ENCODE measurements at places on chromosomes 16 and 17.

DNA sequence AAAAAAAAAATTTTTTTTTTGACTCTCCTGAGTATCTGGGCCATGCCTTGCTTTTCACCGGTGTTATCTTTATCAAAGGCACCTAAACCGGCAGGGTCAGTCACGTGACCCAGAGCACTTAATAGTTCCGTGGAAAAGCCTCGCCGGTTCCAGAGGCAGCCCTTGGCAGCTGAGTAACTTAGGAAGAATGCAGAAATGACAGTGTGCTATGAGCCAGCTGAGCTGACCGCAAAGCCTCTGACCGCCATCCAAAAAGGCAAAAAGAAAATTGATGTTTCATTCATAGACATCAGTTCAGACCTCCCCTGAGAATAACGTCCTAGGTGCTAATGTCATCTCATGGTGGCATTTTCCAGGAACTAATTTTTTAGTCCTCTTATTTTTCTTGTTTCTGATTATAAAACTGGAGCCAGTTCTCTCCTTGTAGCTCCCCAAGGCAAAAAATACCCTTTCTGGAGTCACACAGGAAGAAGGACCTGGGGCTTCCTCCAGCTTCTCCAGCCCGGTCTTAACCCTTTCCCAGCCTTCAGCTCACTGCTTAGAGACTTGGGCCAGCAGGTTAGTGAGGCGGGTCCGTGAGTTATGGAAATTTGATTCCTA, 122.6 kb downstream of the SOCS1 start:
- no peak for DNase-seq

- no peak for DNase-seq
Measured at GRCh38 chr17:77490361-77491183, 349.8 kb downstream of the SEC14L1 start.

DNA sequence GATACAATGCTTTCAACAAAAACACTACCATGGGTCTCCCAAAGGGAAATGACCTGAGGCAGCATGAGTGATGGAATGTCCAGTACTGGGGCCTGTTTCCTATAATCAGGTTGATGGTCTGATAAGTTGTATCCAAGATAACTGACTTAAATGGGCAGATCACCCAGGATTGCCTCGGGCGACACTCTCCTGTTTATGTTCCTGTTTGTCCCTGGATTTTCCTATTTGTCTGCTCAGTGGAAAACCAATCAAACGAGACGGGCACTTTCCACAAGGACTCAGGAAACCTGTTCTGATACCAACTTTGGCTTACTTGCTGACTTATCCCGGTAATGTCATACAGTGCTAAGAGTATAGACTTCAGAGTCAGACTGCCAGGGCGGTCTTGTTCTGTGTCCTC, 27.4 kb downstream of the USP43 start:
- no peak for DNase-seq

- no peak for DNase-seq
Measured at GRCh38 chr16:10088380-10088793, 93.8 kb downstream of the GRIN2A start.

DNA sequence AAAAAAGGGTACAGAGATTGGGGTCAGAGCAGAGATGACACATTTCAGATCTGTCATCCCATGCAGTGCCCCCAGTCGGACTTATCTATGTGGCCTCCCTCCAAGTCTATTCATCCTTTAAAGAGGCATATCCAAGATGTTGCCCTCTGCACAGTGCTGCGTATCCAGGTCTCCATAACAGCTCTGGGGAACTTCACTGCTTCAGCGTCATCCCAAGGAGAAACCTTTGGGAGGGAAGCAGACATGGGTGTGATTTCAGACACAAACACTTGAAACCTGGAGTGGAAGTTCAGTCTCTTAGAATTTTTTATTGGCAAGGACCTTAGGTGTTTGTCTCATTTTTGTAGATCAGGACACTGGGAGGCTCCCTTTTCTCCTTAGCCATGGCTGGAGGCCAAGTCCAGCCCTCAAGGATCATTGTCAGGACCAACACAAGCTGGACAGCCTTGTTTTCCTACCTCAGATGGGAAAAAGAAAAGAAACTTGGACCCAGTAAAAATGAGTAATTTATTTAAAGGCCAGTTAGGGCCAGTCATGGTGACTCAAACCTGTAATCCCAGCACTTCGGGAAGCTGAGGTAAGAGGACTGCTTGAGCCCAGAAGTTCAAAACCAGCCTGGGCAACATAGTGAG, 23.9 kb upstream of the NLK start:
- DNase-seq, result no peak

GRCh38 chr17:33115366-33115765, 123.7 kb downstream of the SPACA3 start:
- DNase-seq, result no peak

- no peak for DNase-seq
Measured at GRCh38 chr16:4536391-4537106, 2.0 kb downstream of the CDIP1 start.

DNA sequence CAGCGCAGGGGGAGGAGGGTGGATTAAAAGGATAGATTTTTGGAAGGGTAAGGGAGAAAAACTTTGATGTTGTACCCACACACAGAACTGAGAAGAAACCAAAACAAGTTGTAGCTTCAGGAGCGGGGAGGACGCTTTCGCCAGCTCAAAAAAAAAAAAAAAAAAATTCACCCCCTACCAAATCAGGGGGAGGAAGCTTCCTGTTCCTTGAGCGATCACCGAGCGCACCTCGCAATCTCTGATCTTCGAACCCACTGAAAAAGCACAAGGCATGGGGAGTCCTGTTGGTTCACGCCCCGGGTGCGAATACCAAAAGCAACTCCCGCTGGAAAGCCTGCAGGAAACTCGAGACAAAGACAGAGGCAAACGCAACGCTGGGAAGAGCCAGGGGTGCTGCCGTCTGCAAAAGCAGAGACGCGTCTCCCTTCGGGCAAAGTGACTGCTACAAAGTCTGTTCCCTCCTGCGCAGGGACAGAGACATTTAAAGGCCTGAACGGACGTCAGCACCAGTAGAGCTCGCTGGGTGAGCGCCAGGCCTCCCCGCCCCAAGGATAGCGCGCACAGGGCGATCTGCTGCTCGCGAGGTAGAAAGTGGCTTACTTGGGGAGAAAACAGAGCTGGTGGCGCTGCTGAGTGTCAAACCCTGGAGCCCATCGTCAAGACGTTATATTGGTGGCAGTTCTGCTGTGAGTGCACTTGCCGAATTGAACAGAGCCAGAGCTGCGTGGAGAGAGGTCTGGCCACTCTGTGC, 190.4 kb downstream of the USP22 start:
- DNase-seq, result no peak

DNA sequence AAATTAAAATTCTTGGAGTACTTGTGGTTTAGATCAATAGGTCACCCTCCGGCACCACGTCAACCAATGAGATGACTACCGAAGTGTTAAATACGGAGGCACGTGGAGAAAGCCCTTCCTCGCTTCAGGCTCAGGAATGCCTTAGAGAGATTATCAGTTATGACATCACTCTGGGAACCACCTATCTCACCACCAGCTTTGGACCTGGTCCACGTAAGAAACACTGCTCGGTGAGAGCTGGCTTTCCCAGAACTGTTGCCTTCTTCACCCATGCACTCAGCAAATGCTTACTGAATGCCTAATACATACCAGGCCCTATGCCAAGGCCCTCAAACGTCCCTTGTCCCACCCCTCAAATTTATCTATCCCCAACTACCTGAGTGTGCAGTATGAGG, 71.3 kb downstream of the SMG6 start:
- DNase-seq, result no peak

DNA sequence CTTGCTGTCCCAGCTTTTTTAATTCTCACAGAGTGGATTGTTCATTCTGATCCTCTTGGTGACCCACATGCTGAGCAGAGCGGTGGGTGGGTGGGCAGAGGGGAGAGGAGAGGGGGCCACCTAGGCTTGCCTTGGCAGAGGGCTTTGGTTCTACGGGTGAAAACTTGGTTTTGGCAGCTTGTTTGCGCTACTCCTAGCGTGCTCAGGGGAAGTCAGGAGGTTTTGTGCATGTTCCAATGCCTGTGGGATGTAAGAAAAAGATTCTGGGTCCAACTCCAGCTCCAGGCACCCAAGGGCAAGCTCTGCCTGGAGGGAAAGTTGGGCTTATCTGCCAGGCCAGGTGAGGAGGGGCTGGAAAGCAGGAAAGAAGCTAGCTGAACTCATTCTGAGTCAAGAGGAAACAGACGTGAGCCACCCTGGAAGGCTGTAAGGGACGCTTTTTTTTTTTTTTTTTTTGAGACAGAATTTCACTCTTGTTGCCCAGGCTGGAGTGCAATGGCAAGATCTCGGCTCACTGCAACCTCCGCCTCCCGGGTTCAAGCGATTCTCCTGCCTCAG, 169.1 kb downstream of the WSCD1 start:
- DNase-seq, result no peak

DNA sequence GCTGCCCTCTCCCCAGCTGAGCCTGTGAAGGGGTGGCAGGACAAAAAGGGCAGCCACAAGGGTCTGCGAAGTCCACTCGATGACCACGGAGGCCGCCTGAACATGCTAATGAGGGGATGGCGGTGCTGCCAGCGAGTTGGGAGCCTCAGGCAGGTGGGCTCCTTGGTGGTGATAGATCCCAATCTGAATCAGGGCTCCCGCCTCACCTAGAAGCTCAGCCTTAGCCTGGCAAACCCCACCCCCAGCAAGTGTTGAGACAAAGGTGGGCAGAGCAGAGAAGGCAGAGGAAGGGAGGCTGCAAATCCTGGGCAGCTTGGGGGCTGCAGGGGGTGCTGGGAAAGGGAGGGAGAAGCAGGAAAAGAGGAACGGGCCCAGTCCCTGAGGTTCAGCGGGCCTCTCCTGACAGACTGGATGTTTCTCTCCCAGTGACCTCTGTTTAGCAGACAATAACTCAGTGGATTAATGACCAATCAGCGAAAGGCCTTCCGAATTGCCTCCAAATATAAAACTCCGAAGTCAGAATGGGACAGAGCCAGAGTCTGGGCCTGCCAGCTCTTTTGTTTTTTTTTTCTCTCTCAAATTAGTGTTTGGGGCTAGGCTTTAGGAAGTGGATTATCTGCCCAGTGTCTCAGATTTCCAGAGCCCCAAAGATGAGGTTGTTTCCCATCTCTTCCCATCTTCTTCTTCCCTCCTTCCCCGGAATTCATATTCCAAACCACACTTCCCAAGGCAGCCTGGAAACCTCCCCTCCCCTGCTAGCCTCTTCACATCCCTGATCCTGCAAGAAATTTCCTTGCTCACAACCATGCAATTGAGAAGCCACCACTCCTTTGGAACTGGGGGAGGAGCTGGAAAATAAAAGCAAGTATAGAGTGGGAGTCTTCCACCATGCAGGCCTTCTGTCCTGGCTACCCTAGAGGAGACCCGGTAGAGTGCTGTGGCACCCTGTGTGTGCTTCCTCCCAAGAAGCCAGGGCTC, 15.2 kb upstream of the HOXB2 start:
- no peak for DNase-seq

GRCh38 chr16:67451061-67451703, 20.3 kb downstream of the HSD11B2 start:
- DNase-seq, result no peak

DNA sequence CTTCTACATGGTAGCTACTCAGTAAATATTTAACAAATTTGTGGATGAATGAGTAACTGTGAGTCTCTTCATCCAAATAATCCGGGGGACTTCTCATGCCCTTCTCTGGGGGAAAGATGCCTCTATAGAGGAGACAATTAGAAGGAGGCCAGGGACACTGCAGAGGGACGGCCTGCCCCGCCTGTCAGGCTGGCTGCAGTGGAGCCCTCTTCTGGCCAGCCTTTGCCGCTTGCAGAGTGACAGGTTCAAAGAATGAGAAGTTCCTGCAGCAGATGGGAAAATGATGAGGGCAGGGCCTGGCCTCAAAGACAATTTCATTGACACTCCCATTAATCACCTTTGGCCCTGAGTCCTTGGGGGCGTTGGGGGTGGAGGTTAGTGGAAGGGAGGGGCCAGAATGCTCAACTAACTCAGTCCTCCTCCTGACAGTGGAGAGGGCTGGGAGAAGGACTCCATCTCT, 339.0 kb downstream of the MAF start:
- no peak for DNase-seq

DNA sequence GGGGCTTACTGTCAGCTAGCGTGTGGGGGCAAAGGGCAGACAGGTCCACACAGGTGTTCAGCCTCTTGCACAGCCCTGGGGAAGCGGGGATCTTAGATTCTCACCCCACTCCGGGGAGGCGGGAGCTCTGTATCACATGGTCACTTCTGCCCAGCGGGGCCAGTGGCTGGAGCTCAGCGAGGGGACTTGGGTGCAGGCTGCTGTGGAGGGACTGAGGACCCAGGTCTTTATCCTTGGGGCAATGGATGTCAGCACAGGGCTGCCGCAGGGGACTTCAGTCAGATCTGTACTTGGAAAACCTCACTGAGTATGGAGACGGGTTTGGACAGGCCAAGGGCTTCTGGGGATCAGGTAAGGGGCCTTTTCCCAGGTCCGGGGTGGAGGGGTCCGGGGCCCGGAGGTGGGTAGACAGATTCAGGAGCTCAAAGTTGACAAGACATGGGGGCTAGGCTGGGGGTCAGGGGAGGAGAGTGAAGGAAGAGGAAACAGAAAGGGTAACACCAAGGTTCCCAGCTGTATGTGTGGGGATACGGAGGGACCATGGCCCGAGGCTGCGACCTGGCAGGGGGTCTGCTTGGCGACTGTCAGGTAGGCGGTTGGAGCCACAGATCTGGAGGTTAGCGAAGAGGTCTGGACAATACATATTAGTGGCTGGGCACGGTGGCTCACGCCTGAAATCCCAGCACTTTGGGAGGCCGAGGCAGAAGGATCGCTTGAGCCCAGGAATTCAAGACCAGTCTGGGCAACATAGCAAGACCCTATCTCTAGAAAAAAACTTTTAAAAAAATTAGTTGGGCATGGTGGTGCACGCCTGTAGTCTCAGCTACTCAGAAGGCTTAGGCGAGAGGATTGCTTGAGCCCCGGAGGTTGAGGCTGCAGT, 15.1 kb upstream of the BAIAP2 start:
- DNase-seq, result no peak

DNA sequence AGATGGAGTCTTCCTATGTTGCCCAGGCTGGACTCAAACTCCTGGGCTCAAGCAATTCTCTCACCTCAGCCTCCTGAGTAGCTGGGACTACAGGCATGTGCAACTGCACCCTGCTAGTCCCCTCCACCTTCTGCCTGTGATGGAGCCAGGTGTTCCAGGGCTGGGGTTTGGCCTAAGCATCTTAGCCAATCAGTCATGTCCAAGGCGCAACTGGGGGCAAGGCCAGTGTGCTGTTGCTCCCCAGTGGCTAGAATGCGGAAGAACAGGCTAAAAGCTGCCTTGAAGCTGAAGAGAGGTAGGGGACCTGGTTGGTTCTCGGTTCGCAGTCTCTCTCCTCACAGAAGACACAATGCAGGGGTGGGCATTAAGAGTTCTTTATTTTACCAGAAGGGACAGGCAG, 18.6 kb downstream of the FLOT2 start:
- DNase-seq, result no peak
